HS-5 (cell line): ENCODE measurements at places on chromosomes 5 and 9.

DNA sequence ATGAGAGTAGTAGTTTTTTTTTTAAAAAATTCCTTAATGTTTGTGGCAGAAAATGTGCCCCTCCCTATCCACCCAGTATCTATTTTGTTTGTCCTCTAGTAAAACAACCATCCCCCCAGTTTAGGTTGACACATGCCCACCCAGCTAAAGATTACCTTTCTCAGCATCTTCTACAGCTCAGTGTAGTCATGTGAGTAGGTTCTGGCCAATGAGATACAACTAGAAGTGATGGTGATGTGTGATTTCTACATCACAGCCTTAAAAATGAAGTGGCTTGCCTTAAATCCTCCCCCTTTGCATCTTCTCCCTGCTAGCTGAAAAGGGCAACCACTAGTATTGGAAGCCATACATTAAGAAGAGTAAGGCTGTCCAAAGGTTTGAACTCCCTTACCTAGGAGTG lies 14.9 kb downstream of the CHD1 start:
- no peak for DNase-seq

DNA sequence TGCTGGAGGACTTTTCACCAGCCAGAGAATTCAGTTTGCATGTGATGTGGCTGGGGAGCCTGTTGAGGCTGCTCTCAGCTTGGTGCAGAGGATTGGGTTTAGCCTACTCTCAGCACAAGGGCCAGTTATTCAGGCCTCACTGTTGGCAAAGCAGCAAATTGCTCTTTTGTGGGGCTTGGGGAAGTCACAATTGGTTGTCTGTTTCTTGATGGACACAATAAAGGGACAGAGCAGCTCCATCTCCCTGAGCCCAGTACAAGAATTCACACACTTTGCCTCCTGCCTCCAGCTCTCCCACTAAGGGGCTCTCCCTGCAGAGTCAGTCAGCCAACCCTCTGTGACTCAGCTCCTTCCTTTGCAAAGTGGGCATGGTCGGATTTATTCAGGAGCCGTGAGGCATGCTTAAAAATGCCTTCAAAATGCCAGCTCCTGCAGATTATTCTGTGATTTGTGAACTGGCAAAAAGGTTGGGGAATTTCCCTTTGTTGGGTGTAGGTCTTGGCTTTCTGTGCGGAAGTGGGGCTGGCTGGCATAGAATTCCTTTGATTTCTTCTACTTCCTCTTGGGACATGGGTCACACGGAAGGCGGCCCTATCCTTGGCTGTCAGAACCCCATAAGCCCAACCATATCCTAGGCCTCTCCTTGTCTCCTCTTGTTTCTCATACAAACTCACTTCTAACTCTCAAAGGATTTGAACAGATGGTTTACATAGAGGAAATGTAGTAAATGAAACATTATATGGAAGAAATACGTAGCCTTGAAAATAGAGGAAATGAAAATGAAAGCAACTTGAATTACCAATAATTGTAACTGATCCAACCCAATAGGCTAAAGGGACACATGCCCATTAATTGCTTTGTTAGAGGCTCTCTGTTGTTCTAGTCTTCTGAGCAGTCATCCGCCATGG lies 118.7 kb upstream of the CD180 start:
- no peak for DNase-seq

DNA sequence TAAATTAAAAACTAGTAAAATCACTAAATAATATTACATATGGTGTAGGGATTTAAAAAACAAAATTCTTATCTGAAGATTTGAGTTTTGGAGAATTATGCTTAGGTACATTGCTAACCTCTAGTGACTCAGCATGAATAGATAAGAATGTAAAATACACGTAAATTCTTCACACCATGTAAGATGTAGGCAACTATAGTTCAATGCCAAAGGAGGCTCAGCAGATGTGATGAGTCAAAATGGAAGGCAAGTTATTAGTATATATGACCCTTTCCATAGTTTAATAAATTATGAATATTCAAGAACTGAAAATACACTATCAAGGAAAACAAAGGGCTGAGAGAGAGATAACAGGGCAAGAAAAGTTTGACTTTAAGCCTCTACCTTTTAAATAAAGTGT lies 79.0 kb downstream of the MRPS30 start:
- DNase-seq: no peak

DNA sequence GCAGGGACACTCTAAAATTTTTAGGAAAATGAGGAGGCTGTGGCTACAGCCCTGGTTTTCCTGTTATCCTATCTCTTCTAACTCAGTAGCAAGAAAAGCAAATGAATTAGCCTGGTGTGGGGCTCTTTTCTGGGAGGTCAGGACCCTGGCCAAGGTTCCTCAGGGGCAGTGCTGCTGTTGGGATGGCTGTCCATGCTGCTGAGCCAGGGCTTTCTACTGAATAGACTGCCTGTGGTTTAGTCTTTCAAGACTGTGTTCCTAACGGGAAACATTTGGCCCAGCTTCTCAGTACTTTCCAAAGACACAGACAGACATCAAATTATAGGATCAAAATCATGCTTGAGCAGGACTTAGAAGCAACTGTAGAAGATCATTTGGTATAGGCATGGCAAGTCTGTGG lies 18.1 kb downstream of the TNC start:
- no peak for DNase-seq

GRCh38 chr5:159912033-159912800 lies 4.1 kb upstream of the ADRA1B start:
- DNase-seq: peak; percentile 14

DNA sequence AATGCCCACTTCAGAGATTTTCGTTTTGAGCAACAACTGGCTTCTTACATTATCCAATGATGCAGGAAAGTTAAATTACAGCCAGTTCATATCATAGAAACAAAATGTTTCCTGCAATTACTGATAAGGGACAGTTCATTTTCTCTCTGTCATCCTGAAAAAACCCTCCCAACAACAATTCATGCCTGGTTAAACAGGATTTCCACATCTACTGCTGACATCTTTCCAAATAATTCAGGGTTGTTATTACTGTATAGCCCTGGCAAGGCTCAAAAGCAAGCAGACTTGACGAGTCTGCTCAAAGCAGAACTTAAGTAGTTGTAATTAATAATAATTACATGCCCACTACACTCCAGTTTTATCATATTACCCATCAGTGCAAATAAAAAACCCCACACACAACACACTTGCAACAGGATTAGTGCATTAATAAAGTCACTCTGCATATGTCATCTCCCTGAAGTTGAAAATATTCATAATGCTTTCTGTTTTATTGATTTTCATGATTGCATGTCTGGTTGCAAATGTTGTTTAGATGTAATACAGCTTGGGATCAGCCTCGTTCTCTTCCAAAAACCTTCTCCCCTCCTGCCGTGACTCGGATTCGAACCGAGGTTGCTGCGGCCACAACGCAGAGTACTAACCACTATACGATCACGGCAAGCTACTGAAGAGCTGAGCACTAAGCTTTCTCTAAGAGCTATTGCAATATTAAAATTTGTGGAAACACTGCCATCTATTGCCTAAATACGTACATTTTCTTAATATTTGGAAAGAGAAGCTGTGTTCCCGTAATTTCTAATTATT lies 119.6 kb upstream of the NFIB start:
- DNase-seq: no peak

DNA sequence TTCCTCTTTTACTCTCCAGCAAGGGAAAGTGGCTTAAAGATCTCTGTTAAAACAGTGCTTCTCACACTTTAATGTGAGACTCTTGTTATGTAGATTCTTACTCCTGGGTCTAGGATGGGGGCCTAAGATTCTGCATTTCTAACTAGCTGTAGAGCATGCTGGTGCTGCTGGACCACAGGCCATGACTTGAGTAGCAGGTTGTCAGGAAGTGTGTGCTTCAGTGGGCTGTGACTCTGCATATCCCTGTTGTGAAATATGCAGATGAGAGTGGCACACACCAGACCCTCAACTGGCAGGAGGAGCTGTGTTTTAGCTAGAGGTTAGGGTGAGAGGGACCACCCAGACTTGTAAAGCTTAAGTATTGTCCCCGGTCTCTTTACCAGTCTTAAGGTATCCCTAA lies 191.1 kb upstream of the DMRT1 start:
- no peak for DNase-seq

GRCh38 chr9:103082494-103082893 lies 87.4 kb downstream of the CYLC2 start:
- no peak for DNase-seq

DNA sequence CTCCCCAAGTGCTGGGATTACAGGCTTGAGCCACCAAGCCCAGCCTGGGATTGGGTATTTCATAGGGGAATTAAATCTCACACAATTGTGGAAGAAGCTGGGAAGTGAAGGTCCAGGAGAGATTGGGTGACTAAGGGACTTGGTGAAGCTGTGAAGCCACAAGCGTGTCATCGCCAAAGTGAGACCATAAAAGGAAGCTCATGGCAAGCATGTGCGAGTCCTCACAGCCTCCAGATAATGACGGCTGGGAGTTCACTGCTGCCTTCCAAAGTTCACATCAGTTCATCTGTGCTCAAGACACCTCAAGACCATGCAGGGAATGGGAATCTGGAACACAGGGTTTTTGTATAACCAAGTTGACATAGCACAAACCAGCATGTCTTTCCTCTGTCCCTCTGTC lies 210.6 kb downstream of the MARCHF11 start:
- no peak for DNase-seq

GRCh38 chr5:180041301-180042274 lies 30.0 kb downstream of the RNF130 start:
- no peak for DNase-seq

GRCh38 chr5:474840-475661 lies 32.1 kb downstream of the EXOC3 start:
- DNase-seq: no peak

DNA sequence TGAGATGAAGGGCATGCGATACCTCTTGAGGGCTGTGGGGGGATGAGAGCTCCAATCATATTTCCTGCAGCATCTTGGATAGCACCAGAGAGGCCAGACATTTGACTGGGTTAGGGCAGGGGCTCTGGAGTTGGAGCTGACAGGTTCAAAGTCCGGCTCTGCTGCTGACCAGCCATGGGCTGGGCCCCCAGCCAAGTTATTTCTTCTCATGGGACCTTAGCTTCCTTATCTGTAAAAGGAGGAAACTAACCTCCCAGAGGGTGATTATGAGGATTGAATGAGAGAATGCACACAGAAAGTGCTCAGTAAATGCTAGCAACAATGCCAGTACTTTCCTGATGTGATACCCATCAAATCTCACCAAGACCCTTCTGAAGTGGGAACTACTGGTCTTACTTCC lies 65.2 kb upstream of the SLC25A51 start:
- no peak for DNase-seq

DNA sequence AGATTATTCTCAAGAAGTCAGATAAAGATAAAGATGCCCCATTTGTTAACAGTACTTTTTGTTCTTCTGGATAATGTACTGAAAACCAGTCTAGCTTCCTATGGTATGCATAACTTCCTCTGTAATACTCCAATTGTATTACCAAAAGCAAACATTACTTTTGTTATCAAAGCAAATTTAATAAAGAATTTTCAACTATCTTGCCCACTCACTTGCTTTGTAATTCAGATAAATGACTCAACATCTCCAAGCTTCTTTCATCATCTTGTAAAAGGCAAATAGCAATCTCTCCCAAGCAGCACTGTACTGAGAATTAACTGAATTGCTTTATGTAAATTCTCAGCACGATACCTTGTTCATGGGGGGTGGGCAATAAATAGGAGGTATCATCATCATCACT lies 98.3 kb downstream of the NFIB start:
- no peak for DNase-seq

DNA sequence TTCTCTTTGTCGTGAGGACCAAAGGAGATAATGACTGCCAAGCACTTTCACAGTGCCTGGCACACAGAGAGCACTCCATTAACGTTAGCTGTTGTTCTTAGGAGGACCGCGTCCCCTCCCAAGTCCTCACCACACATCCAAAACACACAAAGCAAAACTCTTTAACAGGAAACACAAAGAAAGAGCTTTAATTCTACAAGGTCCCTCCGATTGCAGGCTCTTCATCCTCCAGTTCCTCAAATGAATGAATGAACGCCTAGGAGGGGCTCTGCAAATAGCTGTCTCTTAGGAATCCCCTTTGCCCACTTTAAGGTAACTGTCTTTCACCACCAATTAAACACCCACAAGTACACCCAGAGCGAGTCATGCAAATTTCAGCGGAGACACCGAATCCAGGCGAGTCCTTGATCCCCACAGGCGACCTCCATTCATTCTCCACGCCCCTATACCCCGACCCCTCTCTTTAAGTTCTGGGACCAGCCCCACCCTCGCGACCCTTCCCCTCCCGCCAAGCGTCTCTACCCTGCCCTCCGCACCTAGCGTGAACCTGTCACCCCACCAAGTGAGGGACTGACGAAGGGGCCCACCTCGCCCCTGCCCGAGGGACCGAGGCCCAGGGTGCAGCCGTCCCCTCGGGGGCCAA lies 644 bp downstream of the TSC1 start:
- DNase-seq: no peak

DNA sequence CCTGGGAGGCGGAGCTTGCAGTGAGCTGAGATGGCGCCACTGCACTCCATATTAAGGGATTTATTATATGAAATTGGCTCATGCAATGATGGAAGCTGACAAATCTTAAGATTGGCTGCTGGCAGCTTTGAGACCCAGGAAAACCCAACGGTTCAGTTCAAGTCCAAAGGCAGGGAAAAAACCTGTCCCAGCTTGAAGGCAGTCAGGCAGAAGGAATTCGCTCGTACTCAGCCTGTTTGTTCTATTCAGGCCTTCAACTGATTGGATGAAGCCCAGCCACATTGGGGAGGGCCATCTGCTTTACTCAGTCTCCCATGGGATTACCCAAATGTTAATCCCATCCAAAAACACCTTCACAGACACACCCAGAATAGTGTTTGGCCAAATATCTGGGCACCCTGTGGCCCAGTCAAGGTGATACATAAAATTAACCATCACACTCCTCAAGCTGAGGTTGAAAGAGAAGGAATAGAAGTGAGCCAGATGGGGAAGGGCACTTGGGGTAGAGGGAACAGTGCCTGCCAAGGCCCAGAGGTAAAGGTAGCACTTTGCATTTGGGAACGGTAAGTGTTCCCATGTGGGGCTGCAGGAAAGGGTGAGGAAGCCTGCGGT lies 8.5 kb upstream of the ORM1 start:
- DNase-seq: no peak

DNA sequence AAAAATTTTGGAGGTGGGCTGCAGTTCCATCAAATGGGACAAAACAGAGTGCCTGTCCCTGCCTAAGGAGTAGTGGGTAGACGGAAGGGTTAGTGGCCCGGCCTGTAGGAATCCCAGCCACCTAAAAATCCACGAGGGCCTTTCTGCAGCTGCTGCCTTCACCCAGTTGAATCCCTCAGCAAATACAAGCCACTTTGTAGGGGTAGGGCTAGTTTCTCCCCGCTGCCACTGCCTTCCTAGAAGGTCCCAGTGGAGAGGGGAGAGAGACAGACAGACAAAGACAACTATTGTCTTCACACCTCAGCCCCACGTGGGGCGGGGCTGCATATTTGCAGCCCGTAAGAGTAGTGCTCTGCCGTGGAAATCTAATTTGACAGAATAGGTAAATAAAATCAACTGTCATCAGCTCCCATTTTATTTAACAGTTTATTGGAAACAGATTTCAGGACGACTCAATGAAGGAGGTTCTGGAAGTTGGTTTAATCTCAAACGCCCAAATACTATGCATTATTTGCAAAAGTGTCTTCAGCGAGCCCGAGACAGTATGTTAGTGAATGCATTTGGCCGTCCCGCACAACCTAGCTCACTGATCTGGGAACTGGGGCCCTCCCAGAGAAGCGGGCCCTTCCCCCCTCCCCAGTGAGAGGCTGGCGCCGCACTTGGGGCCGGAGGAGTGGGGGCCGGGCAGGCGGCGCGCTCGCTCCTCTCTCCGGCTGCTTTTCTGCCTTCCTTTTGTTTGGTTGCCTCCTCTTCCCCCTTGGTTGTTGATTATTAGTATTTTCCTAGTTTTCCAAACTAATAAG lies 67.6 kb upstream of the TBCA start:
- no peak for DNase-seq

GRCh38 chr5:157378509-157378908 lies 81.5 kb upstream of the NIPAL4 start:
- no peak for DNase-seq
